Umbilical cord (tissue), 2 donors: ENCODE measurements at places on chromosomes 1 and 21.

DNA sequence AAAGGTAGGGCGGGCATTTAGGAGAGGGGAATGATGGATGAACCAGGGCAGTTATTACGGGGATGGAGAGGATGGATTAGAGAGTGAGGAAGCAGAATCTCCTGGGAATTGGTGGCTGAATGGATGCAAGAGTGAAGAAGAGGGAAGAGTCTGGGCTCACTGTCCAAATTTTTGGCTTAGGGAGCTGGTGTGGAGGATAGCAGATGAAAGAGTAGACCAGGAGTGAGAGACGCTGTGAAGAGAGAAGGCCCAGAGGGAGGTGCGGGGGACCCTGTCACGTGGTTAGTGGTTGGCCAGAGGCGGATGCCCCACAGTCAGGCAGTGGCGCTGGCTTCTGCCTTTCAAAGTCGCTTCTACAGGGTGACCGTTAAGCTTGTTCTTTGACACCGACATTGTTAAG, 78.4 kb downstream of the PEX14 start:
- no peak for DNase-seq

DNA sequence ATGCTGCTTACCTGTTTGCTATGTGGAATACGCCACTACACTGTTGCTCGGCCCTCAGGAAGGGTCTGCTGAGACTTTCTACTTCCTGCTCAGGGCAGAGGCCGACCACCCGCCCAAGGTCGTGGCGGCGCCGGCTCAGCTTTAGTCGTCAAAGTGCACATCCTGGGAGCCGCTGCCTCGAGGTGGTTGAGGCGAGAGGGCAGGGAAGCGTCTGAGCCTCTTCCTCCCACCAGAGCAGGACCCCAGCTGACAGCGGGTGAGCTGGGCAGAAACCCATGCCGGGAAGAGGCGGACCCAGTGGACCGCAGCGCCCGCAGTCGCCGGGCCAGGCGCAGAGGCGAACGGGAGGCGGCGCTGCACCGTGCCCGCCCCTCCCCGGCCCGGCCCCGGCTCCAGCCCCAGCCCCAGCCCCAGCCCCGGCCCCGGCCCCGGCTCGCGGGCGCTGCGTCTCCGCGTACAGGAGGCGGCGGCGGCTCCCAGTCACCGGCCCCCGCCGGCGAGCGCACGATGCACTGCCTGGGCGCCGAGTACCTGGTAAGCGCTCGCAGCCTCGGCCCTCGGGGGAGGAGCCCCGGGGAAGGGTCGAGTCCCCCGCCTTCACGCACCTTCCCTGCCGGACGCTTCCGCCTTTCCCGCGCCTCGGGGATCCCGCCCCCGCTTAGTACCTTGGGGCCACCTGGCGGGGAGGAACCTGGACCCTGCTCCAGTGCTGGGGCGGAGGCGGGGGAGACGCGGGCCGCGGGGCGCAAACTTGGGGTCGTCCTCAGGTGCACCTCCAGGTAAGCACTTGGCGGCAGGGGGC, at the start of gene SLC44A3:
Gene SLC44A3 (plus strand): TSS at position 413 of the 802 bp plus-strand sequence. CDS start 95 bp downstream, at position 508.
- peak; percentile 61 for DNase-seq

GRCh38 chr1:29592731-29593130, 356.4 kb downstream of the PTPRU start:
- DNase-seq, result no peak

DNA sequence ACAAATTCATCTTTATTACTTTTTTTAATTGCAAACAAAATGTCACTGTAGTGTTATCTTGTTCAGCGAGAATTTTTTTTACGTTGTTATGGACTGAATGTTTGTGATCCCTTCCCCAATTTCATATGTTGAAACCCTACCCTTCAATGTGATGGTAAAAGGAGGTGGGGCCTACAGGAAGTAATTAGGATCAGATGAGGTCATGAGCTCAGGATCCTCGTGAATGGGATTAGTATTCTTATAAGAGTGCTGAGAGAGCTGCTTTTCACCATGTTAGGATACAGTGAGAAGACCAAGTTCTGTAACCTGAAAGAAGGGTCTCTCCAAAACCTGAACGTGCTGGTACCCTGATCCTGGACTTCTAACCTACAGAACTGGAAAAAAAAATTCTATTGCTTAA, 646.0 kb upstream of the TMPRSS15 start:
- no peak for DNase-seq

- DNase-seq, result peak; percentile 69
Observed at GRCh38 chr1:86779308-86780191, 75.2 kb downstream of the SH3GLB1 start.
